ENCODE measurements at places on chromosomes 2 and 18.

- no peak for DNase-seq
Measured at GRCh38 chr2:100840519-100840918, 20.6 kb downstream of the NPAS2 start.

- no peak for DNase-seq
Measured at GRCh38 chr18:52439457-52439856, 99.5 kb downstream of the DCC start.

DNA sequence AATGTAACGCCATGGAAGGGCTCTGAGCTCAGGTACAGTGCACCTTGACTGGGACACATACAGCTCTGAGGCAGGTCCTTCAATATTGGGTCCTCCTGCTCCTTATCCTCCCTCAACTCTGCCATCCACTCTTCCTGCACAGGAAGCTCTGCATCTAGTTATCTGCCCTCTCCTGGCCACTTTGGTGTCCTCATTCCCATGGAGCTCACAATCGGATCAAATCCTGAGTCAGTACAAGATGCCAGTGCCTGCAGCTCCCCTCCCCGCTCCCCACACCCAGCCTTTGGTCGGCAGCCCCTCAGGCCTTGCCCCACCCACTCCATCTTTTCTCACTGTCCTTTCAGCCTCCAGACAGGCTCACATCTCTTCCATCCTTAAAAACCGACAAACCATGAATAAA lies 58.0 kb downstream of the LRRFIP1 start:
- DNase-seq, result no peak

- no peak for DNase-seq
Measured at GRCh38 chr18:22346953-22347605, 70.6 kb downstream of the CTAGE1 start.

GRCh38 chr2:76427452-76427851 lies 716.7 kb upstream of the GCFC2 start:
- DNase-seq, result no peak

DNA sequence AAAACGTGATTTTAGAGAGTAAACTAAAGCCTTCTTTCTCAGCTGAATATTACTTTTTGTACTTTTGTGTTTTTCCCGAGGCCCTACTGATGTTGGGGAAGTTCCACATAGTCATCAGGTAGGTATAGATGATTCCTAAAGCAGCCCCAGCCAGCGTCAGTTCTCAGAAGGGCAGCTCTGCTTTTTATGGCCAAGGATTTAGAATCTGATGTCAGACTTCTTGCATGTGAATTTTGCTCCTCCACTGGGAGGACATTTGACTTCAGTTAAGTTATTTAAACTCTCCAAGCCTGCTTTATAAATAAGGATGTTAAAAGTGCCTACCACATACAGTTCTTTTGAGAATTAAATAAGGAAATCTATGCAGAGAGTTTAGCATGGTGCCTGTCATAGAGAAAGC lies 130.8 kb downstream of the NCKAP5 start:
- DNase-seq, result no peak

DNA sequence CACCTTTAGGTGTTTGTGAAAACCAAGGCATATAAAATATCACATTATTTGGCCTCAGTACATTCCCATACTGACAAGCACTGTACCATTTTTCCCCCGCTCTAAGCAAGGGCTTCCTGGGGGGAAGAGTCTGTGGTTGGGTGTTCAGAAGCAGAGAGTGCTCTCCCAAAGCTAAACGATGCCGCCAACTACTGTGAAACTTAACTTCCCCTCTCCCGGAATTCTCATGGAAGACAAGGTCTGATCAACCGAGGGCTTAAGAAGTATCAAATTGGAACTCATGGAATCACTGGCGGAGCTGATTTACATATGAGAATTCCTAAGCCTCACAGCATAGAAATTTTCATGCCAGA lies 433 bp upstream of the MFF start:
- DNase-seq, result peak; percentile 23

GRCh38 chr2:236610991-236611821 lies 41.6 kb downstream of the ACKR3 start:
- DNase-seq, result no peak

GRCh38 chr2:217142649-217143266 lies 282.9 kb upstream of the TNP1 start:
- DNase-seq, result peak; percentile 48

DNA sequence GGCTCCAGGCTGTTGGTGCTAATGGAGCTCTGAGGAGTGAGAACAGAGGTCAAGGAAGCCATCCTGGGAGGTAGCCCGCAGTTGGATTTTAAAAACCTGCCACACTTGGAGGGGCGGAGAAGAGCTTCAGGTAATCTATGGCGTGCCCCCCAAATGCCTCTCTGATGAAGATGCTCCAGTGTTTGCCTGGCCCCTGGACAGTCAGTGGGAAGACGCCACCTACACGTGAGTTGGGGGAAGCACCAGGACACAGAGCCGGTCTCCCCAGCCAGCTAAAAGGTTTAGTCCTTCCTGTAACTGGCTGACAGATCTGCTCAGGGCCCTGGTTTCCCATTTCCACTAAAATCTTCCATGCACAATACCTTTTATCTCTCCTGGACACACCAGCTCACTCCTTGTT lies 225.0 kb downstream of the TTC32 start:
- DNase-seq, result no peak

- DNase-seq, result no peak
Measured at GRCh38 chr2:215461836-215462532, 26.1 kb upstream of the FN1 start.

DNA sequence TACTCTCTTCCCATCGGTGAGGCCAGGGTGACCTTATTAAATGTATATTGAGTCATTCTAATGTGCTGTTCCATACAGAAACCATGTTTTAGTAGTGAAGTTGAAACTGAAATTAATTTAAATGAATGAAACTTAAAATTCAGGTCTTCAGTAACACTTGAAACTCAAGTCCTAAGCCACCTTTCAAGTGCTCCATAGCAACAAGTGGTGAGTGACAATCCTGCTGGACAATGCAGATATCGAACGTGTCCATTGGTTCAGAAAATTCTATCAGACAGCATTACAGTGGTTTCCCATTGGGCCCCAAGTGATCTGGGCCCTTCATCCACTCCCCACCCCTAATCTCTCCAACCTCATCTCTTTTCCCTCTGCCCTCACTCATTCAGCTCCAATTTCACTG lies 48.7 kb downstream of the HNMT start:
- no peak for DNase-seq

DNA sequence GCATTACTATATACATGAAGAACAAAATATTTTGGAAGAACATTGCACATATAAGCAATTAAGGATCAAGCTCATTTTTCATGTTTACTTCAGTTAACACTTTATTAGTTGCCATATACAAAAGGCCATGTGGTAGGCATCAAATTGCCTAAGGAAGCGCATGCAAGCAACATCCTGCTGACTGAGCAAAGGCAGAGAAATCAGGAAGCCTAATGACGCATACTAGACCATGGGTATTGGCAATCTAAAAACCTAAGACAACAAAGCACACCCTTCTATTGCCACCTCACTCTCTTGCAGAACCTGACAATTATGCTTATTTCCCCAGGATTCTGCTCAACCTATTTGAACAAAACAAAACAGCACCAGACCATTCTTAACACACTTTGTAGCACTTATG lies 171.9 kb downstream of the STK39 start:
- DNase-seq, result no peak

GRCh38 chr2:33366473-33366872 lies 110.0 kb upstream of the RASGRP3 start:
- no peak for DNase-seq

DNA sequence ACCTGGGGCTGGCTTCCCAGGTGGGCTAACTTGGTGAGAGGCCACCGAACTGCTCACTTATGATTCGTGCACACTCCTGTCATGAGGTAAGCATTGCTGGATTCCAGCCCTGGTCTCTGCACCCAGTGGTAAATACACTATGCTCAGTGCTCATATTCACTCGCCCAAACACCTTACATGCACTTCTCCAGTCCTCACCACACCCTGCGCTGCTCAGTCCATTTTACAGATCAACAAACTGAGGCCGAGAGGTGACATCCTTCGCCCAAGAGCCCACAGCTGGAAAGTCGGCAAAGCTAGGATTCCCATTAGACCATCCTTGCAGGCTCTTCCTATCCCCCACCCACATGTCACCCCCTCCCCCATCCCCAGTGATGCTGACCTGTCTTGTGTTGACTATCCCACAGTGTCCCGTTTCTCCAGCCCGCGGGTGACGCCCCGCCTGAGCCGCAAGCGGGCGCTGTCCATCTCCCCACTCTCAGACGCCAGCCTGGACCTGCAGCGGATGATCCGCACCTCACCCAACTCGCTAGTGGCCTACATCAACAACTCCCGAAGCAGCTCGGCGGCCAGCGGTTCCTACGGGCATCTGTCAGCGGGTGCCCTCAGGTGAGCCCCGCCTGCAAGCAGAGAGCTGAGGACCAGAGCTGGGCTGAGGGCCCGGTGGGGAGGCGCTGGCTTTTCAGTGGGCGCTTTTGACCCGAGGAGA lies 232.8 kb downstream of the GLI2 start:
- DNase-seq, result no peak

- DNase-seq, result no peak
Measured at GRCh38 chr2:70381821-70382220, 80.0 kb upstream of the FAM136A start.

- no peak for DNase-seq
Measured at GRCh38 chr18:32310101-32310500, 120.3 kb downstream of the MEP1B start.

DNA sequence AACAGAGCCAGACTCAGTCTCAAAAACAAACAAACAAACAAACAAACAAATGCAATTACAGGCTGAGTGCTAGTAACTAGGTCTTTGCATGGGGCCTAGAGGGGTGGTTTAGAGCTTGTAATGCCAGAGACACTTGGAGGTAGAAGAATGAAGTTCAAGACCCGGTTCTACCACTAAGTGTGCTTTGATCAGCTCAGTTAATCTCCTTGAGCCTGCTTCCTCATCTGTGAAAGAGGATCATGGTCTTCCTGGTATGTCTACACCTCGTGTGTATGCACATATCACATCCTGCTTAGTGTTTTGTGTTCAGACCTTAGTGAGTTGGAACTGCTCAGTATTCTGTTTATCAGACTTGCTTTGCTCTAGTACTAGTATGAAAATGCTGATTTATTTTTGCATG lies 4.8 kb upstream of the ATP6V1C2 start:
- DNase-seq, result no peak

DNA sequence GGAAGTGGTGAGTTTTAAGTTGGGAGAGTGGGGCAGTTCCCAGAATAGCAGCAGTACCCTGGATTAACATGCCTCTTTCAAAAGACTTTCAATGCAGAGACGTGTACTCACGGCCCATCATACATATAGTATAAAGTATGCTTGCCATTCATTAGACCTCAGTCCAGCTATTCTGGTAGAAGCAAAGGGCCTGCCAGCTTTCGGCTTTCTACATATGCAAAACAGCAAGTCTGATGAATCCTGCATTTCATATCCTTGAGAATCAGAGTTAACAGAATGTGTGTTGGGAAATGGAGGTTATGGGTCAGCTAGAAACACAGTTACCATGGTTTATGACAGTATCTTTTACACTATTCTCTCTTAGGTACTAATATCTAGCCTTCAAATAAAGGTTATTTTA lies 27.5 kb downstream of the SATB2 start:
- no peak for DNase-seq

GRCh38 chr2:182866461-182867406 lies at the start of gene FRZB:
Gene FRZB, minus strand, starts transcription at chr2:182866637. Its CDS starts 85 bp downstream, at chr2:182866552.
- DNase-seq, result peak; percentile 5

GRCh38 chr18:48715711-48716361 lies 177.0 kb downstream of the CTIF start:
- DNase-seq, result no peak

DNA sequence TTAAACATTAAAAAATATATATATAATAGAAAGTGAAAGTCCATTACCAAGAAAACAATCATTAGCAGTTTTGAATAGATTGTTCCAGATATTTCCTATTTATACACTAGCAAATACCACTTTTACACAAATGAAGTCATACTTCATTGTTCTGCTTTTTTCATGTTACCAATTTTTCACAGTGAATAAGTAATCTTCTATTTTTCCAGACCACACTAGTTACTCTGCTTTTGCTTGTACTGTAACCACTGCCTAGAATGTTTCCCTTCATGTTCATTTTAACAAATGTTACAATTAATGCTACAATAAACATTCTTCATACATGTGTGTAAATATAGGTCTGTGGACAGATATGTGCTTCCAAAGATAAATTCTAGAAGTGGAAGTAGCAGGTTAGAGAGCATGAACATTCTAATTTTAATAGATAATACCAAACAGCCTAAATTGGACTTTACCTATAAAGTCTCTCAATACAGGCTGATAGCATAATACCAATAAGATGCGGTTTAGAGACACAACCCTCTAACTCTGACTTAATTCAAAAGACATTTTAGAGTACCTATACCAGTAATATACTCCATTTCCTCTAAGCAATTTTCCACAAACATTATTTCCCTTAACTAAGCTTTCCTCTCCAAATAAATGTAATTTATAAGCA lies 17.0 kb downstream of the ITSN2 start:
- no peak for DNase-seq

DNA sequence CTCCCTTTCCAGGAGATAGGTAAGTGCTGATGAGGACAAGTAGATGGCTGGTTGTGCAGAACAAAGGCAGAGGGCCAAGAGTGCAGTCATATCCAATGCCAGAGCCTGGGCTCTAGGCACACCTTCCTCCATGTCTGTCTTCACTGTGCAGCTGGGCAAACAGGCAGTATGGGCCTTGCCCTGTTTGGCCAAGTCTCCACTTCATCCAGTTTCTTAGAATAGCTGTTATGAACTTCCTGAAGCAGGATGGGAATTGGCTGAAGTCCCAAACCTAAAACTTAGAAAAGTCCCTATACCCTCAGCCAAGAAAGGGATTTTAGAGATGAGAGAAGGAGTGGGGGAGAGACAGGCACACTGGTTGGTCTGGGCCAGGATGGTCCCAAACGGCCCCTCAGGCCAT lies 37.5 kb upstream of the CYP26B1 start:
- no peak for DNase-seq

- no peak for DNase-seq
Measured at GRCh38 chr2:171718720-171719119, 31.5 kb downstream of the DYNC1I2 start.

GRCh38 chr2:223894968-223895367 lies 50.2 kb downstream of the WDFY1 start:
- DNase-seq, result no peak

- no peak for DNase-seq
Measured at GRCh38 chr2:16165518-16166326, 225.4 kb downstream of the MYCN start.

DNA sequence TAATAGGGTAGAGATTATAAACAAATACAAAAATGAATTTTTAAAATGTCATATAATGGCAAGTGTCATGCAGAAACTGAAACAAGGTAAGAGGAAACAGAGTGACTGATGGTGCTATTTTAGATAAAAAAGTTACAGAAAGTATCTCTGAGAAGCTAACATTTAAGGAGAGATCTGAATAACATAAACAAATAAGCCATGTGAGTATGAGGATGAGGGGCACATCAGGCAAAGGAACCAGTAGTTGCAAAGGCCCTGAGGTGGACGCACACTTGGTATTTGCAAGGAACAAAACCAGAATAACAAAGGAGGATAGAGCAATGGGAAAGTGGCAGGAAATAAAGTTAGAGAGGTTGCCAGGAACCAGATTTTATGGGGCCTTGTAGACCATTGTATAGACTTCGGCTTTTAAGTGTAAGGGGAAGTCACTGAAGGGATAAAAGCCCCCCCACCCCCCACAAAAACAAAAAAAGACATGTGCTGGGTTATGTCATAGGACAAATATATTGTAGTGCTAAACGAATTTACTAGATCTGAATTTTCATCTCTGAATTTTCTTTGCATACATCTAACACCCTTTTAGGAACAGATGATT lies 159.2 kb downstream of the DTNB start:
- no peak for DNase-seq

GRCh38 chr2:135276525-135276924 lies 224.4 kb downstream of the RAB3GAP1 start:
- DNase-seq, result no peak

- DNase-seq, result no peak
Measured at GRCh38 chr2:37224063-37224462, 7.3 kb downstream of the CEBPZ start.

Data from stimulated activated CD4-positive, alpha-beta T cell treated with anti-CD3 and anti-CD28 coated beads, Interleukin-2, amount 100 ng/mL, for 24 hours (primary cell).